ENCODE measurements at places on chromosomes 6 and 20.

GRCh38 chr6:154865291-154865690, 129.8 kb upstream of the TIAM2 start:
- no peak overlapping the region for H3K4me3 ChIP-seq
- no peaks in the 10 kb centered on the region for H3K27me3 ChIP-seq
- H3K36me3 ChIP-seq = peaks cover 4% of the 10 kb centered on the region

DNA sequence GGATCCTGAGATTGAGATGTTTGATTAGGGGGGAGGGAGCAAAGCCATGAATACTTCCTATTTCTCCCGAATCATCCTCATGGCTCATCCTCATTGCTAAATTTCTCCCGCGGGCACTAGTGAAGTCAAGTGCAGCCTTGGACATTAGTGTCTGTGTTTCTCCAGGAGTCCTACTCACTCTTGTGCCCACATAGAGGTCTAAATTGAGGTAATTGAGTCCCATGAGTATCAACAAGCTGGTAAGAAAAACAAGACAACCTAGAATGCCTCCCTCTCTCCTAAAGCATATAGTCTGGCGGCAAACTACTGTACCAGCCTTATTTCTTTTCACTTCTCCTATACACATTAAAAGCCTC, 420 bp downstream of the CENPQ start:
- no peaks in the 10 kb centered on the region for H3K27me3 ChIP-seq
- H3K27ac ChIP-seq = peak overlapping the region; percentile 97
- peaks cover 21% of the 10 kb centered on the region for H3K36me3 ChIP-seq
- DNase-seq = no peak
- peaks cover 39% of the 10 kb centered on the region for H3K4me1 ChIP-seq

GRCh38 chr6:43856005-43856765, 86.2 kb downstream of the VEGFA start:
- H3K27ac ChIP-seq = no peak overlapping the region
- DNase-seq = no peak
- no peaks in the 10 kb centered on the region for H3K36me3 ChIP-seq
- H3K4me3 ChIP-seq = no peak overlapping the region
- H3K4me1 ChIP-seq = no peaks in the 10 kb centered on the region

GRCh38 chr6:134372603-134373281, 54.8 kb upstream of the SGK1 start:
- no peak overlapping the region for H3K27ac ChIP-seq
- H3K4me3 ChIP-seq = no peak overlapping the region
- H3K36me3 ChIP-seq = no peaks in the 10 kb centered on the region
- H3K27me3 ChIP-seq = no peaks in the 10 kb centered on the region
- no peak for DNase-seq
- H3K4me1 ChIP-seq = peaks cover 24% of the 10 kb centered on the region

Measured in activated CD8-positive, alpha-beta T cell treated with anti-CD3 and anti-CD28 coated beads, Interleukin-2, amount 10 ng/mL, durations not matched to agents 7 days and 5 days (primary cell).